ENCODE measurements at places on chromosomes 2 and 18. TPM values are rescaled to one million over a fixed set of nuclear protein-coding genes. Genes with fewer than 3 reads are reported as not detected.

The MC5R gene
- total RNA-seq = not detected

DNA sequence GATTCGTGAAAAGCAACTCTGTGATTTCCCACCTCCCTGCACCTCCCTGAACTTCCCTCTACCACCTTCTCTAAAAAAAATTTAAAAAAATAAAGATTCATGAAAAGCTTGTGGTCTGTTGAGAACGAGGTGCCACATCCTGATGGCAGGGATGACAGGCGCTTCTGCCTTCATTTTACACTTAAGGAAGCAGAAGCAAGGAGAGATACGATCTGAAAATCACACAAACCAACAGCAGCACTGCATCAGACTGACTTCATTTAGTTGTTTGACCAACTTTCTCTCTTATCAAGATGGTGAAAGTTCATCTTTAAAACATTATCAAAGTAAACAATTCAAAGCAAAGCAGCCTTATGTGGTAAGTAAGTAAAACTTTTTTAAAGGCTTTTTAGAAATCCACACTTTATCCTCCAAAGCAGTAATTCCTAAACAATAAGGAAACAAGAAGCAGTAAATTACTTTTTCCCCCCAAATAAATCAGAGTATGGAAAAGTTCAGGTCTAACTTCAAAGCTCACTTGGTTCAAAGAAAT is 15.5 kb downstream of the WDFY1 start:
- peaks cover 56% of the 10 kb centered on the region for H3K4me1 ChIP-seq
- H3K36me3 ChIP-seq = no peaks in the 10 kb centered on the region
- H3K4me3 ChIP-seq = peak overlapping the region; percentile 53
- peak overlapping the region; percentile 90 for H3K27ac ChIP-seq

DNA sequence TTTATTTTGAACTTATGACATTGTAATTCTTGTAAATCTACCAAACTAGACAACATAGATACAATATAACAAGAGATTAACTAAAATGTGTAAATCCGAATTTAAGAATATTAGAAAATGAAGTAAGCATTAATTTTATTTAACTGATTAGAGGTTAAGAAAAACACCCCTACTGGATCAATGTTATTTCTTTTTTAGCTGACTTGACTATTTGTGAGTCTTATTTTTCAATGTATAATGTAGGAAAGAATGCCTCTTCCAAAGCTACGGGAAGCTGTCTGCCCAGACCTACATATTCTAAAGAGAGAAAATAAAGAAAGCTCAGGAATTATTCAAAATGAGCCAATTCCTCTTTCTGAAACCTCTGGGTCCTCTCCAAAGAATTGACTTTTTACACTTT is 490.8 kb upstream of the CDH7 start:
- H3K36me3 ChIP-seq = no peaks in the 10 kb centered on the region
- no peak overlapping the region for H3K4me3 ChIP-seq
- no peaks in the 10 kb centered on the region for H3K27me3 ChIP-seq
- no peak for DNase-seq
- H3K27ac ChIP-seq = no peak overlapping the region

- DNase-seq = peak; percentile 100
- no peaks in the 10 kb centered on the region for H3K36me3 ChIP-seq
- H3K4me1 ChIP-seq = peaks cover 91% of the 10 kb centered on the region
- no peak overlapping the region for H3K4me3 ChIP-seq
- peak overlapping the region; percentile 90 for H3K27ac ChIP-seq
- no peaks in the 10 kb centered on the region for H3K27me3 ChIP-seq
Measured at GRCh38 chr2:215619022-215619958, 183.4 kb upstream of the FN1 start.

- no peak overlapping the region for H3K27ac ChIP-seq
- H3K4me1 ChIP-seq = no peaks in the 10 kb centered on the region
- no peaks in the 10 kb centered on the region for H3K36me3 ChIP-seq
- DNase-seq = no peak
- H3K27me3 ChIP-seq = peaks cover 34% of the 10 kb centered on the region
Measured at GRCh38 chr2:136411946-136412345, 294.0 kb upstream of the CXCR4 start.

Data from HepG2 (cell line).